ENCODE measurements at places on chromosomes 12 and 14.

DNA sequence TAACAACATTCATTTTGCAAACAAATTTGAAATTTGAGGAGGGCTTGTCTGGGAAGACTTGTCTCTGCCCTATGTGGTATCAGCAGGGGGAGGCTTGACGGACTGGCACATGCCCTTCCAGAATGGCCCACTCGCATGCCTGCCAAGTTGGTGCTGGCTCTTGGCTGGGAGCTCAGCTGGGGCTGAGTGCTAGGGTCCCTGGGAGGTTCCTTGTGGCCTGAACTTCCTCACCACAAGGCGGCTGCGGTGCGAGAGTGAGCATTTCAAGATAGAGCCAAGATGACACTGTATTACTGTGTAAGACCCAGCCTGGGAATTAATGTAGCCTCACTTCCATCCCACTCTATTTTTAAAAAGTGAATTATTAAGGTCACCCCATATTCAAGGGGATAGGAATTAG lies 271.6 kb upstream of the PLEKHG7 start:
- no peak for DNase-seq

GRCh38 chr14:62934439-62934838 lies 110.8 kb downstream of the KCNH5 start:
- DNase-seq: no peak

GRCh38 chr14:19799880-19800279 lies 3.7 kb upstream of the OR4N2 start:
- DNase-seq: no peak

- DNase-seq: peak; percentile 64
Observed at GRCh38 chr12:26853303-26854030, 20.5 kb upstream of the ITPR2 start.

DNA sequence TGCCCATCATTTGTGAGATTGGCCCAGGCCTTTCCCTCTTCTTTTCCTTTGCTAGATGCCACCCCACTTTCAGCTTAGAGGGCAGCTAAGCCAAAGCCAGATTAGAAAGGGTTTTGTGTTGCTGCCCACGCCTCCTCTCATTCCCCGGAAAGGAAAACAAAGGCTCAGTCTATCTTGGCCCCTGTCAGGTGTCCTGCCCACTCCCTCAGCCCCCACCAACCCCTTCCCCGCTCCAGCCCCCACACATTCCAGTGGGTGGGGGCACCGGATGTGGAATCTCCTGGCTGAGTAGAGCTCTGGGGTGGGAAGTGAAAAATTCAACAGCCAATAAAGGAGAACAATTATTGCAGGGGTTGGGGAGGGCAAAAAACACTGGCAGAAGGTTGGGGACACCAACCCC lies 2.2 kb downstream of the BLOC1S1 start:
- DNase-seq: no peak

DNA sequence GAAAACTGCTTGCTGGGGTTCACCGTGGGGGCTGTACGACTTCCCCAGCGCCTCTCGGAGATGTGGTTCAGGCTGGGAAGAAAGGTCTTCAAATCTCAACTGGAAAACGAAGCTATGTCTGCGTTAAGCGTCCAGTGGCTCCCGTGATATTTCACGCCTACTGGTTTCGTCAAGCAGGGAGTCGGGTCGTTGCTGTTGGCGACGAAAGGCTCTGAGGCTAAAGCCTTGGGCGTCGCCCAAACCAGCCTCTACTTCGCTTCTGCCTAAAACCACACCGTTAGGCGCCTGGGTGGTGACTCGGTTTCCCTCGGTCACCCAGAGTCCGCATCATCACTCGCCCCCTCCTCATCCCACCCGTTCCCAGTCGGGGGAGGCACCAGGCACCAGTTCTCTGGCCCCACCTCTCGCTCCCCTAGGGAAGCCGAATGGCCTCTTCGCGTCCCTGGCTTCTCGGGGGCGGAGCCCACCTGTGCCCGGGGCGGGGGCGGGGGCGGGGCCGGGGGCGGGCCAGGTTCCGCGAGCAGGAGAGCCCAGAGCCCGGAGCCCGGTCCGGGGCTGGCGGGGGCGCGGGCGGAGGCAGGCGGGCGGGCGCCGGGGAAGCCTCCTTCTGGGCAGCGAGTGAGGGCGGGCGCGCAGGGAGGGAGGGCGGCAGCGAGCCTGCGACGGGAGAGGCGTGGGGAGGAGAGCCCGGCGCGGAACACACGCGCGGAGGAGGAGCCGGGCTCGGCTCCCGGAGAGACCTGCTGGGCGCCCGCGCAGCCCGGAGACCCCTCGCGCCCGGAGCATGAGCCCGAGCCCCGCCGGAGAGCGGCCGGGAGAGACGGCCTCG lies at the start of gene B4GALNT3:
B4GALNT3 (plus strand) TSS at position 510 of the 829 bp plus-strand sequence. CDS start 438 bp downstream, outside the sequence.
- peak; percentile 22 for DNase-seq

DNA sequence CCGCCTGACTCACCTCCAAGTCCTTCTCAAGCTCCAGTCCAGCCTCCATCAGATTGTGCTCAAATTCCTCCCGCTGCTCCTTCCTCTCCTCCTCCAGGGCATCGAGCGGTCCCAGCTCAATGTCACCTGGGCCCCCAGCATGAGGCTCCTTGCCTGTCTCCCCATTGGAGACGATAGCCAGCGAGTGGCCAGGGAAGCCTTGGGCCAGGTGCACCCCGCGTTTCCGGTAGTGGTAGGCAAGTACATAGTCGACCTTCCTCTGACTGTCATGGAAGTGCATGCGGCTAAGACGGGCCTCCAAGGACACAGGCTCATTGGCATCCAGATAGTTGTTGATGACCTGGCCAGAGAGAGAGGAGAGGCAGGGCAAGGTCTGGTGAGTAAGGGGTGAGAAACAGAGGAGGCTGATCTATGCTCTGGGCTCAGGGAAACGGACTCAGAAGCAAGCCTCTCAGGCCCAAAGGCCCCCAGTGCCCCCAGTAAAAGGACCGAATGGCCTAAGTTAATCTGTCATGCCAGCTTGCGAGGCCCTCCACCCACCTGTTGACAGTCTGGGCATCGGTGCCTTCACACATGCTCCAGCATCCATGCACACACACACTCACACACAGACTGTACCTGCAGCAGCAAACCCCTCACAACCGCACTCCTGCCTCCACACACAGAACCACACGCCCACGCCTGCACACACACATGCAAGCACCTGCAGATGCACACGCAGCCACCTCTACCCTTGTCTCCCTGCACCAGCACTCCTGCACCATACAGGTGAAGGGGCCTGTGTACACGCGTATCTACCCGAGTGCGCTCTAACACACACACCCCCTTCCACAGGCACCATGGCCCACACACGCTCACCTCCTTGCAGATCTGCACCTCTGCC lies 23.8 kb downstream of the ANO2 start:
- no peak for DNase-seq

- no peak for DNase-seq
Observed at GRCh38 chr12:96220902-96221301, 26.7 kb downstream of the ELK3 start.

DNA sequence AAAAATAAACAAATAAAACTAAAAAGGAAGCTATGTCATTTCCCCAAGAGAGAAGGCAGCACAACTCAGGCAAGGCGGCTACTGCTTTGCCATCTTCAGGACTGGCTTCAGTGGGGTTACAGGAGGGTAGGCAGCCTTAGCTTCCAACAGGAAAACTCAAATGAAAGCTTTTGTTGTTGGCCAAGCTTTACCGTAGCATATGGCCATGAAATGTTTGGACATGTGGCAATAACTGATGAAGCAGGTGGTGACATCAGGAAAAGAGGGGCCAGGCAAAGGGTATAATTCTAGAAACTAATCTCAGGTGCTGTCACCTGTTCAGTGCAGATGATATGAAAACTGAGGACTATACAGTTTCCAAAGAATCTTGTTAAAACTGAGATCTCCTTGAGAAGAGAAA lies 22.8 kb upstream of the NPFF start:
- DNase-seq: no peak

- no peak for DNase-seq
Observed at GRCh38 chr12:69129564-69129963, 109.8 kb upstream of the CPSF6 start.

DNA sequence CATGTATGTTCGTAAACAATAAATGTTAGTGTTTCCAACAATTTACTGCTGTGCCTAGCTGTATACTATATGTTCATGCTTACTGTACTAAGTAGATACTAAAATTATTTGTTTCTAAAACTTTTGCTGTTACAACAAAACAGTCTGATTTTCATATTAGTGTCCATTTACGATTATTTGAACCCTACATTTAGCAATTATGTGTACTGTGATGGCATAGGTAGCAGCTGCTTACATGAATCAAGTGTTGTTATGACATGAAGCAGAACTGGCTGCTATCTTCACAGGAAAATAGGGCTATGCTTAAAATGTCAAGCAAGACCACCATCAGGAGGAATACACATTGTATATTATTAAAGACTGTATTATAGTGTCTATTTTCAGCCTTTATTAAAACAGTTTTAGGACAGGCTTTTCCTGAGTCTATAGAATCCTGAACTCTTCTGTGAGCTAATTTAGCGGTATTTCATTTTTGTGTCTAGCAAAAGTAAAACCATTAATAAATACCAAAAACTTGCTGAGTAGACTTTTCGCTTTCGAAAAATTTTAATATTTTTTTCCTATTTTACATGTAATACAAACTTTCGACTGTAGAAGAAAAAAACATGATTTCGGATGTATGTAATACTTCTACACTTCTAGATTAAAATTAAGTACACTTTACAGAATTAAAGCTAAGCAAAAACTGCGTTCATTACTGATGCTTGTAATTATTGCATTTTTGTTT lies 1.1 kb upstream of the WDR89 start:
- DNase-seq: no peak

GRCh38 chr12:54601841-54602240 lies 13.4 kb upstream of the PPP1R1A start:
- DNase-seq: no peak

DNA sequence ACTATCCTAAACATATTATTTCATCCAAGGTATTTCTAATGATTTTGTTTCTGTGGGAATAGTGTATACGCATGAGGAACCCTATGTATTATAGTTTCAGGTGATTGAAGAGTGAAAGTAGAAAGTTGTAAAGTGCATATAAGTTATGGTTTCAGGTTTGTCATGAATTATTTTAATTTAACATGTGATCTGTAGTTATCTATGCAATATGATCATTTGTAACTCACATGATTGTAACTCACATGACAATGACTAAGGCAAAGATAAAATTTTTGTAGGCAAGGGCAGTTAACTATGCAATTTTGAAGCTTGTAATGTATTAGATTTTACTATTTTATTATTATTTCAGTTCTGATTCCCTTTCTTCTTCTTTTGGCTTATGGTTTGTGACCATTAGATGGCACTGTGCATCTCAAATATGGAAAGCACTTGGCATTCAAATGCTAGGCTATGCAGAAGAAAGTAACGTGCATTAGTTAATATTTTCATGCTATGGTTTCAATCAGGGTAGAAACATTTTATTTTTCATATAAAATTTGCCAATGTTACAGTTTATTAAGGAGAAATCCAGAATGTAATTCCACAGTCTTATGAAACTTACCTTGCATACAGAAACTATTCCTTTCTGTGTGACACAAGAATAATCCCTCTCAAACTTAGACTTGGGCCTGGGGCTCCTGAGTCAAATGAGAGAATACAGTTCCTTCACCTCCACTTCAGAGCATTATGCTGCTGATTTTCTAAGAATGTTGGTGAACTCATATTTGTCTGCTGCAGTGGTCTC lies 15.8 kb upstream of the TMEM30B start:
- DNase-seq: no peak

GRCh38 chr12:111546758-111547383 lies 52.2 kb downstream of the ATXN2 start:
- peak; percentile 7 for DNase-seq

- DNase-seq: no peak
Observed at GRCh38 chr14:28757786-28758185, 8.8 kb upstream of the FOXG1 start.

DNA sequence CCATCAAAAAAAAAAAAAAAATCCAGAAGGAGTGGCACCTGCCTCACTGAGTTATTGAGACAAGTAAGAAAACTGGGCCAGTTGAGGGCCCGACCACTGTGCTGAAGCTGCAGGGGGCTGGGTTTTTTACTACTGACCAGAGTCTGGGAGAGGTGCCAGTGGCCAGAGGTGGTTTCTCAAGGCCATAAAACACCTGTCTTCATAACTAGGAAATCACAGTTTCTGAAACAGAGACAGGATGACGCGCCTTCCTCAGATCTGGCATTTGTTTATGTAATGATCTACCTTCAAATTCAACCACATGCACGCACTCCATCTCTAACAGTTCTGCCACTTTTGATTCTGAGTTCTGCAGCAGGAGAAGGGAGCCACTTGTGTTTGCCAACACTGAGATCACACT lies 12.7 kb downstream of the TSPAN11 start:
- DNase-seq: no peak

- no peak for DNase-seq
Observed at GRCh38 chr14:75607044-75607443, 28.6 kb downstream of the FLVCR2 start.

DNA sequence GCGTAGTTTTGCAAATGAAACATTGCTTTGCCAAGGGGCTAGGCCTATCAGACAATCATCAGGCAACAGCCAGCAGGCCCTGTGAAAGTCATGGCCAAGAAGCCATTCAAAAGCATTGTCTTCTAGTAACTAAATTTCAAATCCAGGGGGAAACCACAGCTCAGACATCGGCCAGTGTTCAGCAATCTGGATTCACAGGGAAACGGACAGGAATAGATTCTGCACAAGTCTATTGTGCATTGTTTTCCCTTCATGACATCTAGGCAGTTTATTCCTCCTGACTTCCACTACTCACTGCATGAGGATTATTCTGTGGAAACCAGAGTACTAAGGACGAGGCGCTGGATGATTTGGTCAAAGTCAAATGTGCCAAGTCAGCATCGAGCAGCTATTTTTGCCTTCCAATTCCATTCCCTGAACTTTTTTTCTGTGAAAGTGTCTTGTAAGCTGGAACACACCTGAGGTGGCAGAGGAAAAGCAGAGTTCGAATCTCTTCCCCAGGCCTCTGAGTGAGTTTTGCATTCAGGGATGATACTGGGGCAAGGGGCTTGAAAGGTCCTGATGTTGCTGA lies 75.4 kb downstream of the VCPKMT start:
- no peak for DNase-seq

GRCh38 chr12:53213348-53213747 lies 6.3 kb upstream of the ITGB7 start:
- DNase-seq: peak; percentile 73

DNA sequence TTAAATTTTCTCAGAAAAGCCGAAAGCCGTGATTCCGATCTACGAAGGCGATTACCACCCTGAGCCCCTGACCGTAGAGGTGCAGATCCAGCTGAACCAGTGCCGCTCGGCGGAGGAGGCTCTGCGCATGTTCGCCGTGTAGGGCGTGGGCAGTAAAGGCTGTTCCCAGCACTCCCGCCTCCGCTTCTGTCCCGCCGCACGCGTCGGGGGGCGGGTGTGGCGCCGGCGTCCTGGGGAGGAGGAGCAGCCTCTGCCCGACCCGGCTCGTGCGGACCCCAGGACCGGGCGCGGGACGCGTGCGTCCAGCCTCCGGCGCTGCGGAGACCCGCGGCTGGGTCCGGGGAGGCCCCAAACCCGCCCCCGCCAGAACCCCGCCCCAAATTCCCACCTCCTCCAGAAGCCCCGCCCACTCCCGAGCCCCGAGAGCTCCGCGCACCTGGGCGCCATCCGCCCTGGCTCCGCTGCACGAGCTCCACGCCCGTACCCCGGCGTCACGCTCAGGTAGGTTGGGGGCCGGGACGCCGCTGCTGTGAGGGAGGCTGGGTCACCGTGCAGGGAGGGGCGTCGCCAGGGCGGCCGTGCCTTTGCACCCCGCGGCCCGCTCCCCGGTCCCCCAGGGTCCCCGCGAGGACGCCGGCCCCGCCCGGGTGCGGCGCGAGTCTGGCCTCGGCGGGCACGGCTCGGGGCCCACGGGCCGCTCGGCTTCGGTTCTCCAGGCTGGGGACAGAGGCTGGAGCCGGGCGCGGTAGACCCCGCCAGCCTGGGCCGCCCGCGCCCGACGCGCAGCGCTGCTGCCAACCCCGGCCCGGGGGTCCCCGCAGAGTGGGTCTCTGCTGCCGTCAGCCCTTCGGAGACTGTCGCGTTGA lies at the start of gene B3GNT4:
B3GNT4 (plus strand) TSS at position 409 of the 866 bp plus-strand sequence. CDS start 910 bp downstream, outside the sequence.
- peak; percentile 66 for DNase-seq

- no peak for DNase-seq
Observed at GRCh38 chr12:130952171-130952954, 1.3 kb upstream of the ADGRD1 start.

All from stimulated activated CD4-positive, alpha-beta T cell treated with anti-CD3 and anti-CD28 coated beads, Interleukin-15, amount 100 ng/mL, for 48 hours (primary cell).